Fibroblast of lung (primary cell): ENCODE measurements at places on chromosomes 2 and 18. TPM values are rescaled to one million over a fixed set of nuclear protein-coding genes. Genes with fewer than 3 reads are reported as not detected.

- no peaks in the 10 kb centered on the region for H3K36me3 ChIP-seq
- no peaks in the 10 kb centered on the region for H3K4me1 ChIP-seq
- no peak overlapping the region for H3K4me3 ChIP-seq
- DNase-seq, result no peak
- no peaks in the 10 kb centered on the region for H3K27me3 ChIP-seq
These were observed 120.2 kb downstream of the MYO3B start for GRCh38 chr2:170298115-170298514.

GRCh38 chr2:6412533-6413091 is 453.1 kb downstream of the CMPK2 start:
- H3K36me3 ChIP-seq, result no peaks in the 10 kb centered on the region
- peaks cover 6% of the 10 kb centered on the region for H3K4me1 ChIP-seq
- H3K27me3 ChIP-seq, result no peaks in the 10 kb centered on the region

GRCh38 chr2:159290289-159290907 is 3.9 kb upstream of the WDSUB1 start:
- H3K36me3 ChIP-seq, result no peaks in the 10 kb centered on the region
- H3K4me1 ChIP-seq, result peaks cover 5% of the 10 kb centered on the region
- peak; percentile 98 for DNase-seq
- H3K27me3 ChIP-seq, result no peaks in the 10 kb centered on the region
- no peak overlapping the region for H3K27ac ChIP-seq

DNA sequence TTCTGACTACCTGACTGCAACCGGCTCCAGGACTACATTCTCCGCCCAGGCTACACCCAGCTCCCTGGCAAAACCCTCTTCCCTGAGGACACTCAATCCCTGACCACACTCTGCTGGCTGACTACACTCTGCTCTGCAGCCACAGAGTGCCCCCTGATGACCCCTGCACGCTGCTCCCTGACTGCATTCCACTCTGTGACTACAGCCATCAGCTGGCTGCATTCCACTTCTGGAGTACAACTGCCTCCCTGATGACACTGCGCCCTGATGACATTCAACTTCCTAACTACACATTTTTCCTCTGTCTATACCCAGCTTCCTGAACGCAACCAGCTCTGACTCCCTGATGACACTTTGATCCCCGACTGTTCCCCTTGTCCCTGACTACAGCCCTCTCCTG is 71.3 kb upstream of the NRXN1 start:
- peak; percentile 2 for DNase-seq
- H3K27me3 ChIP-seq, result no peaks in the 10 kb centered on the region
- H3K4me1 ChIP-seq, result no peaks in the 10 kb centered on the region

DNA sequence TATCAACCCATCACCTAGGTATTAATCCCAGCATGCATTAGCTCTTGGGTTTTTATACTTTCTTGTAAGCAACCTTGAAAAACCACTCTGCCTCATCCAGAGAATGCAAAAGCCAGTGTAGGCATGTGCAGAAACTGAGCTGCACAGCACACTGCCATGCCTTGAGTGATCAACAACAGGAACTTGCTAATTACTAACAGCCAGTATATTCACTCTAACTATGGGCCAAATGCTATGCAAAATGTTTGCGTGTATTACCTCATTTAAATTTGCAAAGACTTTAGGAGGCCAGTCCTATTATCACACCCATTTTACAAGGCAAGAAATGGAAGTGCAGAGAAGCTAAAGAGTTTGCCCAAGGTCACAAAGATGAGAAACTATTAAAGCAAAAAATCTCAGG is 169.8 kb downstream of the PID1 start:
- no peaks in the 10 kb centered on the region for H3K27me3 ChIP-seq
- no peak overlapping the region for H3K27ac ChIP-seq
- no peak for DNase-seq
- H3K4me3 ChIP-seq, result no peak overlapping the region
- H3K36me3 ChIP-seq, result no peaks in the 10 kb centered on the region
- H3K4me1 ChIP-seq, result no peaks in the 10 kb centered on the region

DNA sequence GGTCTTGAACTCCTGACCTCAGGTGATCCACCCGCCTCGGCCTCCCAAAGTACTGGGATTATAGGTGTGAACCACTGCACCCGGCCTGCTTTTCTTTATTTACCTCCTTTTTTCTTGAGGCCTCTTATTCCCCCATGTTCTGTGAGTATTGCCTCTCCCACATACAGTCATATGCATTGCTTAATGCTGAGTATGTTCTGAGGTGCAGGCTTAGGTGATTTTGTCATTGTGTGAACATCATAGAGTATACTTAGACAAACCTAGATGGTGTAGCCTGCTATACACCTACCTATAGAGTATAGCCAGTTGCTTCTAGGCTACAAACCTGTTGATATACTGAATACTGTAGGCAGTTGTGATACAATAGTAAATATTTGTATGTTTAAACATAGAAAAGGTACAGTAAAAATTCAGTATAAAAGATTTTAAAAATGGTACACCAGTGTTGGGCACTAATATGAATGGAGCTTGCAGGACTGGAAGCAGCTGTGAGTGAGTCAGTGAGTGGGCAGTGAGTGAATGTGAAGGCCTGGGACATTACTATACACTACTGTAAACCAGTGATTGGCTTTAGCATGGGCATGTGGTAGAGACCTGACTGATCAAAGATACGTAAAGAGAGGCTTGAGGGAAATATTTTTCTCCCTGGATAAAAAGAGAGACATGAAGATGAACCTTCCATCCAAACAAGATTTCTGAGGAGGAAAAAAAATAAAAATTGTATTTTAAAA is 17.6 kb downstream of the SLC39A10 start:
- H3K36me3 ChIP-seq, result no peaks in the 10 kb centered on the region
- DNase-seq, result peak; percentile 44
- no peaks in the 10 kb centered on the region for H3K4me1 ChIP-seq

- H3K27me3 ChIP-seq, result no peaks in the 10 kb centered on the region
- no peak overlapping the region for H3K4me3 ChIP-seq
- no peak for DNase-seq
- H3K4me1 ChIP-seq, result no peaks in the 10 kb centered on the region
These were observed 373.8 kb upstream of the SYT4 start for GRCh38 chr18:43651057-43651456.

DNA sequence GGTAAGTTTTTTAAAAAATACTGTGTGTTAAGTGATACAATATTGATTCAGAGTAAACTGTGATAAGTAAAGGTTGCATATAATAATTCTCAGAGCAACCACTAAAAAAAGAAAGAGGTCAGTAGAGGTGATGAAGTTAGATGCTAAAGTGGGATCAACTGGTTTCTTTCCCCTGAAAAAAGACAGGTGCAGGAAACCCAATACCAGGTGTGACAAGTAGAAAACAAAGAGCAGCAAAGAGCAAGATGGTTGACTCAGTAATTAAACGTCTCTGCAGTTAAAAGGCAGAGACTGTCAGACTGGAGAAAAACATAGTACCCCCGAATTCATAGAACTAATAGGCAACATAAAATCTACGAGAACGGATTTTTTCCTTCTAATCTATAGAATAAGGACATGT is 128.3 kb downstream of the ATP9B start:
- no peaks in the 10 kb centered on the region for H3K36me3 ChIP-seq
- no peak for DNase-seq
- no peak overlapping the region for H3K4me3 ChIP-seq
- no peaks in the 10 kb centered on the region for H3K4me1 ChIP-seq
- no peak overlapping the region for H3K27ac ChIP-seq
- no peaks in the 10 kb centered on the region for H3K27me3 ChIP-seq

DNA sequence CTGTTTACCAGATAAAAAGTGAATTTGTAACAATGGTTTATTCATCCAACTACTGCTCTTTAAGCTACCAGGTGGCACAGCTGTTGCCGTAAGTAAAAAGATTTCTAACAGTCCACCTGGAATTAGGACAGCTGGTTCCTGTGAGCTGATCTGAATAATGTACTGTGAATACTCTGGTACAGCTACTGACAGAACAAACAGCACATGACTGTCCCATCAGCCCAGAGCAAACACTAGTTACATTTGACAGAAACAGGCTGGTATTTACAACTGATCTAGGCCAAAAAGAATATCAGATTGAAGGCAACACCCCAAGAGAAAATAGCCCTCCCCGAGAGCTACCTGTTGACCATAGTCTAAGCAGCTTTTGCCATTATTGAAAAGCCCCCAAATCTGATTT is 840.4 kb downstream of the CPS1 start:
- H3K4me3 ChIP-seq, result no peak overlapping the region
- no peaks in the 10 kb centered on the region for H3K36me3 ChIP-seq
- no peak for DNase-seq
- no peak overlapping the region for H3K27ac ChIP-seq

- no peak overlapping the region for H3K4me3 ChIP-seq
- no peak overlapping the region for H3K27ac ChIP-seq
- no peaks in the 10 kb centered on the region for H3K27me3 ChIP-seq
- H3K4me1 ChIP-seq, result no peaks in the 10 kb centered on the region
These were observed 52.9 kb downstream of the NFATC1 start for GRCh38 chr18:79448621-79449020.

- no peak overlapping the region for H3K4me3 ChIP-seq
- no peaks in the 10 kb centered on the region for H3K36me3 ChIP-seq
- no peak overlapping the region for H3K27ac ChIP-seq
- DNase-seq, result no peak
- H3K27me3 ChIP-seq, result no peaks in the 10 kb centered on the region
These were observed 631.8 kb upstream of the SETBP1 start for GRCh38 chr18:44048846-44049245.

GRCh38 chr2:4135765-4136164 is 432.4 kb downstream of the DCDC2C start:
- DNase-seq, result no peak
- H3K36me3 ChIP-seq, result no peaks in the 10 kb centered on the region
- no peak overlapping the region for H3K4me3 ChIP-seq
- H3K4me1 ChIP-seq, result no peaks in the 10 kb centered on the region
- H3K27ac ChIP-seq, result no peak overlapping the region
- no peaks in the 10 kb centered on the region for H3K27me3 ChIP-seq

PSMD14 gene
- 57.0 and 69.2 TPM in 2 replicates for total RNA-seq

ACTG2 gene
- total RNA-seq, result 4.1 TPM in 2 replicates

KRTCAP3 gene
- total RNA-seq, result 0.33 TPM in 1 of 2 replicates, not detected in the other

DOK6 gene
- 4.0 and 6.7 TPM in 2 replicates for total RNA-seq

EMX1 gene
- total RNA-seq, result not detected in 2 replicates

ZC3H8 gene
- 4.6 and 6.9 TPM in 2 replicates for total RNA-seq

CDK15 gene
- total RNA-seq, result 1.3 and 5.1 TPM in 2 replicates

CHRNG gene
- total RNA-seq, result not detected in 2 replicates

ANKRD30B gene
- total RNA-seq, result under 0.01 and 0.33 TPM in 2 replicates
